ENCODE measurements at places on chromosomes 7 and 10.
A peak's percentile ranks its signal among the peaks of the same experiment; 100 is the strongest.

DNA sequence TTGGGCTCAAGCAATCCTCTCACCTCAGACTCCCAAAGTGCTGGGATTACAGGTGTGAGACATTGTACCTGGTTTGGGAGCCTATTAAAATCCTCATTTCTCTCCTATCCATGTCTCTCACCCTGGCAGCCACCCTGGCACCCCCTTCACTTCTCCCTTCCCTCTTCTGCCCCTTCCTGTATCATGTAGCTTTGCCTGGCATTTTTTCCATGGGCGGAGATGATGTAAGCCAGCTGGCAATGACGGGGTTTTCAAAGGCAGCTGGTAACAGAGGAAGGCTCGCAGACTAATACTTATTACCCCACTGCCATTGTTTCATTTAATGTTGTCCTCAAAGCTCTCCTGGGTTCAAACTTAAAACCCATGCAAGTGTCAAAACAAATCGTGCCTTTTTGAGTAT, 61.9 kb downstream of the RGS10 start:
- DNase-seq = peak; percentile 62

DNA sequence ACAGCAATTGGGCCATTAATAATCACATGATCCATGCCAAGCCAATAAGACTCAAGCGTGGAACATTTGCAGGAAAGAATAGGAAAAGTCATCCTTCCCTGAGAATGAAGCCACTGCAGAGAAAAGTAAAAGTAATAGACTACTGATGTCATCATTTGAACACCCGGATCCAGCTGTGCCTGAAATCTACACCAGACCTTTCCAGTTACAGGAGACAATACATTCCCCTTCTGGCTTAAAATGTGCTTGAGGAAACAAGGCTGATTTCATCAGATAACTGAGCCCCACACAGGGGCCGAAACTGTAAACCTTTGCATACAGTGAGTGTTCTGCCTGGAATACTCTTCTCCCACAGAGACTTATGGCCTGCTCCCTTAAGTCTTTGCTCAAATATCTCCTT, 232.8 kb downstream of the KCNMA1 start:
- DNase-seq = no peak

- no peak for DNase-seq
Measured at GRCh38 chr7:102117743-102118142, 168.9 kb upstream of the SH2B2 start.

DNA sequence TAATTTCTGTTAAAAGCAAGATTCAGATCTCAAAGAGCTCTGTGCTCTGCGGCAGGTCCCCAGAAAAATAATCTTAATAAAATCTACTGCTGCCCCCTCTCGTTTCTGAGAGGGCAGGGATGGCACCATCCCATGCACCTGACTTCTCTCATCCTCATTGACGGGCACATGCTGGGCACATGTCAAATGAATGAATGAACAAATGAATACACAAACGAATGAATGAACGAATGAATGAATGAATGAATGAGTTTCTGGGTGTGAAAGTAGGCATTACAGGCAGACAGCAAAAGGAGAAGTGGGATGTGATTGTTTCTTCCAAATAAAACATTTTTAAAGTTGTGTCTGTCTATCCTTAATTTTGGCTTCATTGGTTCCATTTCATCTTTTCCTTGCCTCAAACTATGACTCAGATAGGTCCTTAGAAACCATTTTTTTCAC, 398.1 kb upstream of the PRKCQ start:
- DNase-seq = no peak
